Smooth muscle cell of the pulmonary artery (primary cell): ENCODE measurements at places on chromosomes 3 and 15. TPM values are rescaled to one million over a fixed set of nuclear protein-coding genes. Genes with fewer than 3 reads are reported as not detected.

The CD86 gene
- not detected in 2 replicates for total RNA-seq

The ZNF860 gene
- 0.33 and 0.46 TPM in 2 replicates for total RNA-seq

The SEMA3B gene
- 17.2 and 25.6 TPM in 2 replicates for total RNA-seq

The HIGD2B gene
- total RNA-seq = 0.10 TPM in 1 of 2 replicates, not detected in the other

The HCN4 gene
- total RNA-seq = under 0.01 TPM in 1 of 2 replicates, not detected in the other

The RTP3 gene
- not detected in 2 replicates for total RNA-seq

The ELL3 gene
- 3.0 and 3.1 TPM in 2 replicates for total RNA-seq

The SEMA7A gene
- 9.4 and 20.7 TPM in 2 replicates for total RNA-seq

The CCDC14 gene
- 32.9 and 37.1 TPM in 2 replicates for total RNA-seq

The CLDN16 gene
- total RNA-seq = under 0.01 and 0.30 TPM in 2 replicates

The EPHB1 gene
- total RNA-seq = 0.69 and 0.98 TPM in 2 replicates

The THPO gene
- total RNA-seq = 0.10 and 0.46 TPM in 2 replicates

The PIGZ gene
- 3.4 TPM in 2 replicates for total RNA-seq

The DLEC1 gene
- total RNA-seq = 0.13 and 0.17 TPM in 2 replicates

The ADAMTS9 gene
- total RNA-seq = 3.7 and 8.1 TPM in 2 replicates

The SH3GL3 gene
- total RNA-seq = 0.07 and 0.20 TPM in 2 replicates

The APPL1 gene
- 49.1 and 57.5 TPM in 2 replicates for total RNA-seq

The ISLR gene
- 35.0 and 134 TPM in 2 replicates for total RNA-seq

The PLA2G4D gene
- total RNA-seq = under 0.01 TPM in 1 of 2 replicates, not detected in the other

The SNX22 gene
- total RNA-seq = 0.10 and 0.13 TPM in 2 replicates

The HDAC11 gene
- total RNA-seq = 20.0 and 22.4 TPM in 2 replicates

The MELTF gene
- 11.1 and 19.6 TPM in 2 replicates for total RNA-seq

The PDZRN3 gene
- total RNA-seq = 26.0 and 49.3 TPM in 2 replicates

The REC114 gene
- not detected in 2 replicates for total RNA-seq

The GATM gene
- total RNA-seq = 0.20 TPM in 2 replicates

The CP gene
- 16.1 and 42.1 TPM in 2 replicates for total RNA-seq

The CATSPER2 gene
- 1.3 and 2.0 TPM in 2 replicates for total RNA-seq

The CASR gene
- not detected in 2 replicates for total RNA-seq

The RASGRF1 gene
- total RNA-seq = not detected in 2 replicates

The ACTRT3 gene
- total RNA-seq = 5.7 and 6.4 TPM in 2 replicates
